ENCODE measurements at places on chromosomes 16 and 17.

DNA sequence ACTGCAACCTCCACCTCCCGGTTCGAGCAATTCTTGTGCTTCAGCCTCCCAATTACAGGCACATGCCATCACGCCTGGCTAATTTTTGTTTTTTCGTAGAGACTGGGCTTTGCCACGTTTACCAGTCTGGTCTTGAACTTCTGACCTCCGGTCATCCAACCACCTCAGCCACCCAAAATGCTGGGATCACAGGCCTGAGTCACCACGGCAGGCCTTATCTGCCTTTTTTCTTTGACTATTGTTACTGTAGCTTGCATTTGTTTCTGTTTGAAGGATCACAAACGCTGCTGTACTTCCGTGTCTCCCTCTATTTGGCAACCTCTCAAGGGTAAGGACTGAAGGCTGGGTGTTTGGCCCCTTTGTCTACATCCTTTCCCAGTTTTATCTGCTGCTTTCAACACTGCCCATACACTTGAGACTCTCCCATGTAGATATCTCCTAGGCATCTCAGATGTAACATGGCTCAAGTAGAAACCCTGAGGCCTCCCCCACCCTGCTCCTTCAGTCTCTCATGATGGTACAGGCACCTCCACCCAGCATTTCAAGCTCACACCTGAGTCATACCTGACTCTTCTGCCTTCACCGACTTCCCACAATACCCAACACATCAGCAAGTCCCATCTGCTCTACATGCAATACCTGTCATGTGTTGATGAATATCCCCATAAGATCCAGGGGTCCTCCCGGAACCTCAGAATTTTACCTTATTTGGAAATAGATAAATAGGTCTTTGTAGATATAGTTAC is 219.0 kb downstream of the CPPED1 start:
- DNase-seq: no peak

GRCh38 chr17:35236821-35237220 is 6.1 kb upstream of the SLFN5 start:
- DNase-seq: no peak

DNA sequence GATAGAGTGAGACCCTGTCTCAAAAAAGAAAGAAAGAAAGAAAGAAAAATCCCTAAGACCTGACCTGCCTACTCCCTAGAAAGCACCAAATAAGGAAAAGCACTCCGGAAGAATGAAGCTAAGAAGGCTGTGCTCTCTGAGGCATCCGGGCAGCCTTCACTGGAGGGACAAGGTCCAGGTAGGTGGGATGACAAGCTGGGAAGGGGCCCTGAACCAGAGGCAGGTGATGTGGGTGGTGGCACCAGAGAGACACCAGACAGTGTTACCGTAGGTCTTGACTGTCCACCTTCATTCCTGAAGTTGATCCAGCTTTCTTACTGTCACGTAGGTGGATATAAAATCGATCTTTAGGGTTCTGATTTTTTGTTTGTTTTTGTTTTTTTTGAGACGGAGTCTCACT is 26.3 kb downstream of the SMTNL2 start:
- DNase-seq: no peak

DNA sequence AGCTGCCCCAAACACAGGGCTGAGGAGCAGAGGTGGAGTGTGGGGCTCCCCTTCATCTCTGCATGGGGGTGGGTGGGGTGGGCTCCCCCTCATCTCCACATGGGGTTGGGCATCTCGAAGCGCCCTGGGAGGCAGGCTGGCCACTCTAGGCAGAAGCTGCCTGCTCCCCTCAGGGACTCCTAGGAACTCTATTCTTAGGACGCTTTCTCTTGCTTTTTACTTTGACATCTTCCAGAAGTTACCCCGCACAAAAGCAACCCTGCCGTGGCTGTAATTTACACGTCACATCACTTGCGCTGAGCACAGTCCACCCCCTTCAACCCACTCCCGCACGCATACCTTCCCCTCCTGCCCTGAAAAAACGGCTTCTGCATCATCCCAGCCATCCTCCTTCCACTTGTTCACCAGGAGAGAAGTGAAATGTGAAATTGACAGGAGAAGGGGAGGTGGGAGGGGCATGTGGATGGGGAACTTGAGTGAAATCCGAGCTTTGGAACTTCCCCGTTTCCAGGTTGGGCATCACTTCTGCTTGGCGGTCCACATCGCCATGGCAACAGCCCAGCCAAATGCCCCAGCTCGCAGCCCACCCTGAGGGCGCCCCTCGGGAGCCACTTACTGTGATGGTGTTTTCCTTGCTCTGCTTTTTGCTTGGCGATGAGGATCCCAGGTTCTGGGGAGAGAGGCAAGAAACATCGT is 53.7 kb upstream of the RCVRN start:
- DNase-seq: no peak

DNA sequence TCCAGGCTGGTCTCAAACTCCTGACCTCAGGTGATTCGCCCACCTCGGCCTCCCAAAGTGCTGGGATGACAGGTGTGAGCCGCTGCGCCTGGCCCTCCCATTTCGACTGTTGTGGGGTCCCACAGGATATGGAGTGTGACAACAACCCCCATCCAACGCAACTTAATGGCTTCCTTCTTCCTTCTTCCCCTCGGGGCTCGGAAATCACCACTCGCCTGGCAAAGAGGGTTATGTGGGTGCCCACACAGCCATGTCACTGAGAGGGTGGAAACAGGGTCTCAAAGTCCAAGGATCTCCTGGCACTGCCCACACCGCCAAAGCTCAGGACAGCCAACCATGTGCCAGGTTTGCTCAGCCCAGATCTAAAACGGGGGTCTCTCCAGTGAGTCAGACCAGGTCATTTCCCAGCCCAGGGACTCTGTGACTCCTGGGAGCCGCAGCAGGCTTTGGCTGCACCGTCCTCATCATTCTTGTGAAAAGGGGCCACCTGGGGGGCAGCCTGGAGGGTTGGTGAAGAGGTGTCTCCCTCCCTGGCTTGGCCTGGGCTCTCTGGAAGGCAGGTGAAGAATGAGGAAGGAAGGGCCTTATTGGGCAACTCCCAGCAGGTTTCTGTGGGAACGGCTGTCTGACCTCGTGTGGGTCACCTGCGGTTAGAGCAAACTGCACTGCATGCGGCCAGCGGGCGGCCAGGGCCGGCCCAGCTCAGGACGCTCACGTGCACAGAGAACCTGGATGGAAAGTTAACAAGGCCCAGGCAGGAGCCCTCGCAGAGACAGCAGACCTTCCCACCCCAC is 25.3 kb upstream of the LITAF start:
- DNase-seq: no peak

GRCh38 chr17:7940034-7940433 is 8.0 kb downstream of the CNTROB start:
- no peak for DNase-seq

All from RKO (cell line).